ENCODE measurements at places on chromosomes 13 and 19.

DNA sequence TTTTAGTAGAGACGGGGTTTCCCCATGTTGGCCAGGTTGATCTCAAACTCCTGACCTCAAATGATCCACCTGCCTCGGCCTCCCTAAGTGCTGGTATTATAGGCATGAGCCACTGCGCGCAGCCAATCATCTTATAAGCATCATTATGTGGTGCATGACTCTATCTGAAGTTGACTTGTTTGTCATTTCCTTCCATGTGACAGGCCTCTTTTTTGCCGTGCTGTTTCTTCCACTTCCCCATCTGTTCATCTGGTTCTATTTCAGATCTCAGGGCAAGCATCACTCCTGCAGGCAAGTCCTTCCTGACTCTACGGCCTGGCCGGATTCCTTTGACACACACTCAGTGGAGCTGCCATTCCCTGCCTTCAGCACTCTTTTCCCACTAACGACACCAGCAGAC, 15.2 kb downstream of the COL5A3 start:
- DNase-seq, result no peak

DNA sequence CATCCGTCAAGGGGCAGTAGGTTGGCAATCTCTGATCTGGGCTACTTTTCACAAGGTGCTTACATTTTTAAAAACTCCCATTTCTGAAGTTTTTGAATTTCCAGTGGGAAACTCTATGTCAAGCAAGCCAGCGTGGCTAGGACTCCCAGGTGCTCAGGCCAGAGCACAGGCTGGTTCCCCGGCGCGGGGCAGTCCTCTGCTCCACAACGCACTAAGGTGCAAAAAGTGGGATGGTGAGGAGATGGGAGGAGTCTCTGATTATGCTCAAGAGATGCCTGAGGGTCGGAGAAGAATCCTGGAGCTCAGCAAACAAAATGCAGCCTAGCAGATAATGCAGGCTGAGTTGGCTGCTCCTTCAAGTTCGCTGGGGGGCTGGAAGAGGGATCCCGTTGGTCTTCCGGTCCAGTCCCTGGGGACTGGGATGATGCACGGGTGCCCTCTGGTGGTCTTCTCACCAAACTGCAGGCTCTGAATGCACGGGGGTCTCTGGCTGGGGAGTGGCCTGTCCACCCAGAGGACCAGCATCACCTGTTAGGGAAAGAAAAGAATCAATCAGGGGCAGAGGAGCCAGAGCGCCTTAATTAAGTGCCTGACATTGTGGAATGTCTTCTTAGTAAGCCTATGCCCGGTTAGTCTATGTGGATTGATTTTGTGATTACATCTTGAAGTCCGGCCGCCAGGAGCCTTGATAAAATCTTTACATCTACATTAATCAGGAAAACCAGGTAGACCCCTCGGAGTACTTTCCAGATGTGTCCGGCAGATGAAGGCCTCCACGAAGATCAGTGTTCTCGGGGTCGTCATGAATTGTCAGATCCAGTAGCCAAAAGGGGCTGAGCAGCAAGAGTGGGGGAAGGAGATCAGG, 244.4 kb upstream of the MAB21L1 start:
- no peak for DNase-seq

- DNase-seq, result no peak
Observed at GRCh38 chr19:15283141-15283883, 49.0 kb downstream of the BRD4 start.

DNA sequence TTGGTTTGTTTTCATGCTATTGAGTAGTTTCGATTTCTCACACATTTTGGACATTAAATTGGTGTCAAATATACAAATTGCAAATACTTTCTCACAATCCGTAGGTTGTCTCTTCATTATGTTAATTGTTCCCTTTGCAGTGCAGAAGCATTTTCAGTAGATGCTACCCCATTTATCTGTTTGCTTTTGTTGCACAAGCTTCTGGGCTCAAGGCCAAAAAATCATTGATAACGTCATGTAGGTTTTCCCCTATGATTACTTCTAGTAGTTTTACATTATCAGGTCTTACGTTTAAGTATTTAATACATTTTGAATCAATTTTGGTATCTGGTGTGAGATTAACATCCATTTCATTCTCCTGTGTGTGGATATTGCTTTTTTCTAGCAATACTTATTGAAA, 14.0 kb upstream of the ZNF347 start:
- no peak for DNase-seq

- DNase-seq, result peak; percentile 29
Observed at GRCh38 chr19:35352448-35353304, 5.0 kb downstream of the FFAR1 start.

- DNase-seq, result peak; percentile 78
Observed at GRCh38 chr19:1074544-1075283, 7.7 kb downstream of the ARHGAP45 start.

DNA sequence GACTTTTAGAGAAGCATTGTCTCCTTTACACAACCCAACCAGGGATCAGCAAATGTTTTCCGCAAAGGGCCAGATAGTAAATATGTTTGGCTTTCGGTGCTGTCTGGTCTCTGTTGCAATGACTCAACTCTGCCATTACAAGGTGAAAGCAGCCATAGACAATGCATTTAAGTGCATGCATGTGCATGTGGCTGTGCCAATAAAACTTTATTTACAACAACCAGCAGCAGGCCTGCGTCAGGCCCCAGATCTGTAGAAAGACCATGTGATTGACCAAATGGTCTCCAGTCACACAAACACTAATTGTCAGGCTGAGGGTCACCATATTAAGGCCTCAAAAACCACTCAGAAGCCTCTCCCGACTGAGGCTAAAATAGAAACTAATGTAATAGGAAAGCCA, 8.1 kb downstream of the RAB20 start:
- DNase-seq, result no peak

DNA sequence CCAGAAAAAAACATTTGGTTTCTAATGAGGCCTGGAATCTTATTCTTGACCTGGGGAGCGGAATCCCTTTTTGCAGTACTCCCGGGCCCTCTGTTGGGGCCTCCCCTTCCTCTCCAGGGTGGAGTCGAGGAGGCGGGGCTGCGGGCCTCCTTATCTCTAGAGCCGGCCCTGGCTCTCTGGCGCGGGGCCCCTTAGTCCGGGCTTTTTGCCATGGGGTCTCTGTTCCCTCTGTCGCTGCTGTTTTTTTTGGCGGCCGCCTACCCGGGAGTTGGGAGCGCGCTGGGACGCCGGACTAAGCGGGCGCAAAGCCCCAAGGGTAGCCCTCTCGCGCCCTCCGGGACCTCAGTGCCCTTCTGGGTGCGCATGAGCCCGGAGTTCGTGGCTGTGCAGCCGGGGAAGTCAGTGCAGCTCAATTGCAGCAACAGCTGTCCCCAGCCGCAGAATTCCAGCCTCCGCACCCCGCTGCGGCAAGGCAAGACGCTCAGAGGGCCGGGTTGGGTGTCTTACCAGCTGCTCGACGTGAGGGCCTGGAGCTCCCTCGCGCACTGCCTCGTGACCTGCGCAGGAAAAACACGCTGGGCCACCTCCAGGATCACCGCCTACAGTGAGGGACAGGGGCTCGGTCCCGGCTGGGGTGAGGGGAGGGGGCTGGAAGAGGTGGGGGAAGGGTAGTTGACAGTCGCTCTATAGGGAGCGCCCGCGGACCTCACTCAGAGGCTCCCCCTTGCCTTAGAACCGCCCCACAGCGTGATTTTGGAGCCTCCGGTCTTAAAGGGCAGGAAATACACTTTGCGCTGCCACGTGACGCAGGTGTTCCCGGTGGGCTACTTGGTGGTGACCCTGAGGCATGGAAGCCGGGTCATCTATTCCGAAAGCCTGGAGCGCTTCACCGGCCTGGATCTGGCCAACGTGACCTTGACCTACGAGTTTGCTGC, at the start of gene ICAM4:
ICAM4 (plus strand) TSS at position 153 of the 935 bp plus-strand sequence; CDS start at position 211, 58 bp downstream.
- no peak for DNase-seq

DNA sequence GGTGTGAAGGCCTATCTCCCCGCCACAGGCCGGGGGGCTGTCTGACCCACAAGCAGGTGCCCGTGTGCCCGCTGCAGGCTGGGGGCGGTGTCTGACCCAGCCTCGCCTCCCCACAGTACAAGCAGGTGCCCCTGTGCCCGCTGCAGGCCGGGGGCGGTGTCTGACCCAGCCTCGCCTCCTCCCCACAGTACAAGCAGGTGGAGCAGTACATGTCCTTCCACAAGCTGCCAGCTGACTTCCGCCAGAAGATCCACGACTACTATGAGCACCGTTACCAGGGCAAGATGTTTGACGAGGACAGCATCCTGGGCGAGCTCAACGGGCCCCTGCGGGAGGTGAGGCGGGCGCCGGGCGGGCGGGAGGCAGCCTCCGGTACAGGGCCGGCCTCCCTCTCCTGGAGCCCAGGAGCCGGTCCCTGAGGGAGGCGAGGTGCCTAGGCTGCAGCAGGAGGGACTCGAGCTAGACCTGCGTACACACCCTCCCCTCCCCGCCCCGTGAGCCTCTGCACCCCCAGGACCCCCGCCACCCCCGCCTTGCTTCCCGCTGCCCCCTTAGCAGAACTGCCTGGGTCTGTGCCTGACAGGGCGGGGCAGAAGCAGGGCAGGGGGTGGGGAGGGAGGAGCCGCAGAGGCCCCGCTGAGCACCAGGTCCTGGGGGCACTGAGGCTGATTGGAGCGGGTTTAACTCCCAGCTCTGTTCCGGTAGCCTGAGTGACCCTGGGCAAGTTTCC, 20.6 kb downstream of the HCN2 start:
- DNase-seq, result no peak
